CD14-positive monocyte (primary cell): ENCODE measurements at places on chromosomes 3 and 15.

DNA sequence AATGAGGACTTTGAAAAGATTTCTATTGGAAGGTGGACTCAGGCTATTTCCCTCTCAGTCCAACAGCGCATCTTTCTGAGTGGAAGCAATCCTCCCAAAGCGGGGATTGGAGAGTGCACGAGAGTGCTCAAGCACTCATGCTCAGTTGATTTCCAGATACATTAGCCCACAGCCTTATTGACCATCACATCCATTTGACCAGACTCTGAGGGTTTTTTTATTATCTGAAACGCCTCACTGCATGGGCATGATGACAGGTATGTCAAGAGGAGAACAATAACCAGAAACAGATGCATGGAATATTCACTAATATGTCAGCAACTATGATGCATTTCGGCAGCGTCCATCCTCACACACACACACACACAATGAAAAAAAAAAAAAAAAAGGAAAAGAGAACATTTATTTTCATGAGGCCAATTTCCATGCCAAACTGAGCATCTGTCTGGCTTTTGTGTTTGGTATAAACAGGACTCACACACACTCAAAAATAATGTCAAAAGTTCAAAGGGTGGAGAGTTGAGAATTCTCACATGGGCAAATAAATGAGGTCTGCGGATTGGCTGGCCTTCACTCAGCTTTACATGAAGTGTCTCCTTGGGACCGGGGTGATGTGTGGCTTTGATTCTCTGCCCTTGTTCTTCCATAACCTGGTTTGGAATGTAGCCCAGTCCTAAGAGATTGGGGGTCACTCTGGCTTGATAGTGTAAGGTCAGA lies 371.6 kb downstream of the MCTP2 start:
- H3K4me3 ChIP-seq, result no peak overlapping the region
- no peak for DNase-seq
- H3K4me1 ChIP-seq, result no peaks in the 10 kb centered on the region

GRCh38 chr15:62362608-62363007 lies 197.5 kb upstream of the C2CD4B start:
- H3K27ac ChIP-seq, result no peak overlapping the region
- H3K36me3 ChIP-seq, result no peaks in the 10 kb centered on the region
- no peaks in the 10 kb centered on the region for H3K27me3 ChIP-seq
- H3K4me1 ChIP-seq, result no peaks in the 10 kb centered on the region

DNA sequence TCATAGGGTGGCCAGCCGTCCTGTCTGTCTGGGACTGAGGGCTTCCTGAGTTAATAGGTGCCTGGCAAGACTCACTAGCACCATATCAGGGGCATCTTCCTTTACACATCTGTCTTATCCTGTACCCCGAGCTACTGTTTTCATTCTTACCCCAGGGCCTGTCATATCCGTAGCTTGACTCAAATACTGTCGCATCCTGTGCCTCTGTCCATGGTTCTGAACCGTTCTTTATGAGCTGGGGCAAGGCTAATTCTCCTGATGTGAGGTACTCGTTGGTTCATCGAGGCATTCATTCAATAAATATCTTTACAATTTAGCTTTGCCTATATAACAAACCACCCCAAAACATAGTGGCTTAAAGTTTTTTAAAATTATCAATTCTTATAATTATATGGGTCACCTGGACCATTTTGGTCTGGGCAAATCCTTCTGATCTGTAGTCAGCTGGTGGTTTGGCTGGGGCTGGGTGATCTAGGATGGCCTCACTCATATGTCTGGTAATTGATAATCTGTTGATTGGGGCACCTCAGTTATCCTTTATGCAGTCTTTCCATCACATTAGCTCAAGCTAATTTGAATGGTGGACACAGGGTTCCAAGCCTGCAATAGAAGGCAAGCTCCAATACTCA lies 121.2 kb downstream of the TLE3 start:
- H3K36me3 ChIP-seq, result no peaks in the 10 kb centered on the region
- H3K27me3 ChIP-seq, result no peaks in the 10 kb centered on the region
- peak; percentile 10 for DNase-seq
- no peak overlapping the region for H3K4me3 ChIP-seq

GRCh38 chr3:120161902-120162301 lies 67.7 kb upstream of the GSK3B start:
- no peaks in the 10 kb centered on the region for H3K36me3 ChIP-seq
- H3K27me3 ChIP-seq, result no peaks in the 10 kb centered on the region
- H3K27ac ChIP-seq, result peak overlapping the region; percentile 31
- H3K4me1 ChIP-seq, result peaks cover 24% of the 10 kb centered on the region
- no peak overlapping the region for H3K4me3 ChIP-seq
- DNase-seq, result peak; percentile 50

GRCh38 chr3:9721015-9721699 lies 10.4 kb upstream of the BRPF1 start:
- peaks cover 19% of the 10 kb centered on the region for H3K4me1 ChIP-seq
- no peaks in the 10 kb centered on the region for H3K27me3 ChIP-seq
- no peaks in the 10 kb centered on the region for H3K36me3 ChIP-seq
- no peak overlapping the region for H3K4me3 ChIP-seq
- no peak for DNase-seq

DNA sequence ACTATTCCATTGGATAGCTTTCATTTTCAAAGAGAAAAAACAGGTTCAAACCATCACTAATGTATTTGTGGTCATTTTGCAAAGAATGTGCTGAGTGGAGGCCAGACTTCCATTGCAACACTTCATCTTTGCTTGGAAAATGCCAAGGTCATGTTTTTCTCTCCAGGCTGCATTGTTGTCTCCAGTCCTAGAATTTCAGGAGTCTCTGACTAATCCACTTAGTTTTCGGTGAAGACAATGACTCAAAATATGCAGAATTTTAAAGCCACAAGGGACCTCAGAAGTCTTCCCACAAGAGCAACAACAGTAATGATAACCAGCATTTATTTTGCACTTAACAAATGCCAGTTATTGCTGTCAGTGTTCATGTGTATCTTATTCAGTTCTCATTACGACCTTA lies 277.0 kb downstream of the RYR3 start:
- H3K27me3 ChIP-seq, result no peaks in the 10 kb centered on the region
- H3K4me3 ChIP-seq, result no peak overlapping the region
- no peaks in the 10 kb centered on the region for H3K36me3 ChIP-seq

- peaks cover 15% of the 10 kb centered on the region for H3K27me3 ChIP-seq
- DNase-seq, result no peak
- H3K4me1 ChIP-seq, result no peaks in the 10 kb centered on the region
- no peak within 1 kb of the TSS for H3K4me3 ChIP-seq
Measured at GRCh38 chr3:73624821-73625665, at the start of gene PDZRN3. Gene PDZRN3, minus strand, starts transcription at chr3:73624941.

- no peak overlapping the region for H3K4me3 ChIP-seq
- peaks cover 9% of the 10 kb centered on the region for H3K4me1 ChIP-seq
- H3K36me3 ChIP-seq, result no peaks in the 10 kb centered on the region
- no peaks in the 10 kb centered on the region for H3K27me3 ChIP-seq
- DNase-seq, result no peak
Measured at GRCh38 chr3:124777762-124778470, 47.7 kb downstream of the UMPS start.

GRCh38 chr3:16741890-16742289 lies 136.7 kb upstream of the DAZL start:
- H3K27ac ChIP-seq, result no peak overlapping the region
- H3K27me3 ChIP-seq, result no peaks in the 10 kb centered on the region
- no peak for DNase-seq
- H3K36me3 ChIP-seq, result no peaks in the 10 kb centered on the region
- H3K4me1 ChIP-seq, result no peaks in the 10 kb centered on the region

- H3K27me3 ChIP-seq, result peaks cover 41% of the 10 kb centered on the region
- peaks cover 14% of the 10 kb centered on the region for H3K4me1 ChIP-seq
- H3K4me3 ChIP-seq, result peak overlapping the region; percentile 77
Measured at GRCh38 chr3:120451272-120451761, 525 bp upstream of the FSTL1 start.

DNA sequence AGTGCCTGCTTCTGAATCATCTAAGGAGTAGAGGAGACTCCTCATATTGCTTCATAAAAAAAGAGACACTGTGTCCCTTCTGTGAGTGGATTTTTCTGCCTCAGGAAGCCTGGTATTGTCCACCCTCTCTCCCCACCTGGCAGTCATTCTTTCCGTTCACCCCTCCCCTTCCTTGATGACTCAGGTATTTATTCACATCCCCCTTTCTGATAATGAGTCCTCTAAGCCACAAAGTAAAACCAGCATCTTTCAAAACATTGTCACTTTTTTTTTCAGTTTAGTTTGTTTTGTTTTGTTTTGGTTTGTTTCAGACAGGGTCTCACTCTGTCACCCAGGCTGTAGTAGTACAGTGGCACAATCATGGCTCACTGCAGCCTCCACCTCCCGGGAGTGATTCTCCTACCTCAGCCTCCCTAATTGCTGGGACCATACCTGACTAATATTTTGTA lies 65.2 kb upstream of the UBE2E1 start:
- no peak overlapping the region for H3K4me3 ChIP-seq
- H3K36me3 ChIP-seq, result no peaks in the 10 kb centered on the region
- H3K27ac ChIP-seq, result no peak overlapping the region
- DNase-seq, result peak; percentile 30

DNA sequence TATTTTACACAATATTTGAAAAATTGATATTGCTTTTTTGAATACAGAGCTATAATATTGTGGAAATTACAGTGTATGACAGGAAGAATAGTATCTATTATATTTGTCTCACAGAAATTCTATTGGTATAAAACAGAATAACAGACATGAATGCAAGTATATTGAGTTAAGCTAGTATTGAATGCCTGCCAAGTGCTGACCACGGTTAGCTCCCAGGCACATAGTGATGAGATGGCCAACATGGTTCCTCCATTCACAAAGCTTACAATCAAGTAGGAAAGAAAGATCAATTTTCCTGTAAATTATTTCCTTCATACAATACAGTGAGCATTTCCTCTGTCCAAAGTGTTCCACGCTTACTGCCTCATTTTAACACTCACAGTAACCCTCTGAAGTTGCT lies 67.6 kb downstream of the TP63 start:
- no peak for DNase-seq
- H3K4me1 ChIP-seq, result no peaks in the 10 kb centered on the region
- no peak overlapping the region for H3K27ac ChIP-seq
- no peak overlapping the region for H3K4me3 ChIP-seq
- H3K27me3 ChIP-seq, result no peaks in the 10 kb centered on the region

GRCh38 chr3:123348471-123349200 lies 100.3 kb downstream of the ADCY5 start:
- no peak for DNase-seq
- no peaks in the 10 kb centered on the region for H3K4me1 ChIP-seq
- no peak overlapping the region for H3K27ac ChIP-seq
- H3K4me3 ChIP-seq, result no peak overlapping the region
- no peaks in the 10 kb centered on the region for H3K27me3 ChIP-seq

GRCh38 chr3:51295625-51296024 lies 89.5 kb upstream of the MANF start:
- H3K4me1 ChIP-seq, result no peaks in the 10 kb centered on the region
- no peak overlapping the region for H3K27ac ChIP-seq
- DNase-seq, result no peak
- H3K36me3 ChIP-seq, result no peaks in the 10 kb centered on the region

- no peaks in the 10 kb centered on the region for H3K4me1 ChIP-seq
- peaks cover 15% of the 10 kb centered on the region for H3K36me3 ChIP-seq
- H3K27ac ChIP-seq, result no peak overlapping the region
Measured at GRCh38 chr15:66472176-66472999, 25.2 kb downstream of the SNAPC5 start.

DNA sequence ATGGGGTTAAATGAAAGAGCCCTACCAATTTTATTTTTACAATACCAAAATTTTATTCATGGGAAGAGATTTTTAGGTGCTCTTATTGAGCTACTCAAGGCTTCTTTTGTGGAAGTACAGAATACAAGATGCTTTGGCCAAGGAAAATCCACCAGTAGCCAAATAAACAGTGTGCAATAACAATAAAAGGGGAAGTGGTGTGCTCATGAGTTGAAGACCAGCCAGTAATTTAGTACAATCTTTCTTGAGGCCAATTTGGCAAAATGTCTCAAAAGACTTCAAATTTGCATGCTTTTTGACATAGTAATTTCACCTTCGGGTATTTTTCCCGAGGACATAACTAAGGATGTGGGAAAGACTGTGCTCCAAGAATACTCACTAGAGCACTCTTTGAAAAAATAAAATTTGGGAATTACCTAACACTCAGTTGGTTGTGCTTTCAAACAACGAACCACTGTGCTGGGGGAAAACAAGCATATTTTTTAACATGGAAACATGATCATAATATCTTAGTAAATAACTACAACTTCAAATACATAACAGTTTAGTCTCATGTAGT lies 294.0 kb downstream of the DIPK2A start:
- no peaks in the 10 kb centered on the region for H3K36me3 ChIP-seq
- DNase-seq, result no peak
- H3K4me1 ChIP-seq, result peaks cover 3% of the 10 kb centered on the region
- H3K27ac ChIP-seq, result no peak overlapping the region
- no peak overlapping the region for H3K4me3 ChIP-seq

DNA sequence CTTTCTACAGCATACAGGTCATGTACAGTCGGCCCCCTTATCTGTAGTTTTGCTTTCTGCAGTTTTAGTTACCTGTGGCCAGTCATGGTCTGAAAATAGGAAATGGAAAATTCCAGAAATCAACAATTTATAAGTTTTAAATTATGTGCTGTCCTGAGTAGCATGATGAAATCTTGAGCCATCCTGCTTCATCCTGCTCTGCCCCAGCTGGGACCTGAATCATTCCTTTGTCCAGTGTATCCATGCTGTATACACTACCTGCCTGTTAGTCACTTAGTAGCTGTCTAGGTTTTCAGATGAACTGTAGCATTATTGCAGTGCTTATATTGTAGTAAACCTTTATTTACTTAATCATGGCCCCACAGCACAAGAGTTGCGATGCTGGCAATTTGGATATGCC lies 44.8 kb downstream of the AP4E1 start:
- DNase-seq, result no peak
- H3K27me3 ChIP-seq, result no peaks in the 10 kb centered on the region
- H3K4me1 ChIP-seq, result no peaks in the 10 kb centered on the region
- peaks cover 89% of the 10 kb centered on the region for H3K36me3 ChIP-seq

GRCh38 chr15:68352401-68353062 lies 75.0 kb downstream of the FEM1B start:
- H3K36me3 ChIP-seq, result no peaks in the 10 kb centered on the region
- H3K27me3 ChIP-seq, result no peaks in the 10 kb centered on the region
- no peak overlapping the region for H3K4me3 ChIP-seq
- peak; percentile 93 for DNase-seq

DNA sequence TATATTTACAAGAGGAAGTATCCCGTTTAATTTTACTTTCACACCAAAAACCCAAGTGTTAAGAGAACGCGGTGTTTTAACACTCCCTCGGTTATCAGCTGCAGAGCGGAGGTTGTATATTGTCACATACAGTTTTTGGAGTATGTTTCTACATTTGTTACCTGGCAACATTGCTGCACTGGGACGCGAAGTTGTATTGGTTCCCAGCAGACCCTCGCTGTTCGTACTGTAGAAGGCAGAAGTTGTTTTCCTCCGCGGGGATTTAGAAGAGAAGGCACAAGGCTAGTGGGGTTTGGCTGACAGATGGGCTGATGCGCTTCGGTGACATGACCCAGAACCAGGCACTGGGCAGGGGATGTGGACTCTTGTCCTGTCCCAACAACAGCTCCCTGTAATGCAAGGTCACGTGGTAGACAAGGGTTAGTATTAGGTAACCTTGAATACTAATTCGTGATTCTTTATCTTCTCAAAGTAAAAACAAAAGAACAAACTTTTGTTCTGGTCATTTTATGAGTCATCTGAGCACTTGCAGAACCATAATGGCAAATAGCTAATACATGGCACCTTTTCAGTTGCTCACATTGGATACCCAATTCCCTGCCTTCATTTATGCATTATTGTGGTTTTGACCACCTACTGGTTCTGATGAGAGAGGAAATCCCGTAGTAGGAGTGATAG lies 230.4 kb upstream of the BHLHE40 start:
- H3K4me1 ChIP-seq, result peaks cover 60% of the 10 kb centered on the region
- DNase-seq, result peak; percentile 50
- peak overlapping the region; percentile 3 for H3K4me3 ChIP-seq
- H3K27ac ChIP-seq, result peak overlapping the region; percentile 95
- H3K27me3 ChIP-seq, result no peaks in the 10 kb centered on the region

- H3K27ac ChIP-seq, result no peak overlapping the region
- H3K4me1 ChIP-seq, result peaks cover 23% of the 10 kb centered on the region
Measured at GRCh38 chr3:143850877-143851276, 2.6 kb upstream of the SLC9A9 start.
